ENCODE measurements at places on chromosomes 2 and 18.

- no peak for DNase-seq
Observed at GRCh38 chr2:186427970-186428369, 58.1 kb upstream of the ZC3H15 start.

GRCh38 chr18:36041146-36041545 is 26.2 kb downstream of the RPRD1A start:
- no peak for DNase-seq

DNA sequence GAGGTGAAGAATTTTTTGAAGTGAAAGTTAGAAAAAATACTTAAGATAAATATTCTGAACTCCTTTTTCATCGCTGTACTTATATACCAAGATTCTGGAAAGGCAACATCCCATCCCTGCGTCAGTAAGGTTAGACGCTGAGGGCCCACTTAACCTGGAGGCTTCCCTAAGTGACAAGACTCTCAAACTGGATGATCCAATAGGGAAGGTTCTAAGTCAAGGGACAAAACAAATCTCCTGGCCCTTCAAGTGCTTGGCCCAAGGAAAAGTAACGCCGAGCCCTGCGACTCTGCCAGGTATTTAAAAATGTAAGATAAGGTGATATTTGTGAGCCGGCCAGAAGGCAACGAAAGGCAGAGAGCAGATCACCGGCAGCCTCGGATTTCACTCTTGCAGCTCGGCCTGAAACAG is 1.3 kb downstream of the STK39 start:
- DNase-seq, result no peak

DNA sequence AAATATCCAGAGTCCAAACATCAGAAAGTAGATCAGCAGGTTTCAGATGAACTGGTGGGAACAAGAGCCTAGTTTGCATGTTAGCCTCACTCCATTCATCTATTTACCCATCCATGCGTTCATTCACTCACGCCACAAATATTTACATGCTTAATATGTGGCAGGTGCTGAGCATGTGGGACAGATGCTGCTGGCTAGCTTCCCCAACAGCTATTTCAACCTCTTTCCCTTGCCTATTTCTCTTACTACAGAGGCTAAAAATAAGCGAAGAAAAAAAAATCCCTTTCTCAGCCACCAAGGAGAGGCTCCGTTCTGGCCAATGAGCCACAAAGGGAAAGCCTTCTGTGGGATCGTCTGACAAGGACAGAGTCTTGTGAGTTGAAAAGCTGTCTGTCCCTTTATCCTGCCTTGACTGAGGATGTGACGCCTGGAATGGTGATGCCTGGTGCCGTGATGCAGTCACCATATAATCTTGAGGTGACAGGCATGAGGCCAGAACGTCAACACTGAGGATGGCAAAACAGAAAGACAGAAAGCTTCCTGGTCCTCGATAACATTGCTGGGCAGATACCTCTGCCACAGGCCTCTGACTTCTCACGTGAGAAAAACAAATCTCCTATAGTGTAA is 78.2 kb downstream of the KCTD1 start:
- DNase-seq, result no peak

DNA sequence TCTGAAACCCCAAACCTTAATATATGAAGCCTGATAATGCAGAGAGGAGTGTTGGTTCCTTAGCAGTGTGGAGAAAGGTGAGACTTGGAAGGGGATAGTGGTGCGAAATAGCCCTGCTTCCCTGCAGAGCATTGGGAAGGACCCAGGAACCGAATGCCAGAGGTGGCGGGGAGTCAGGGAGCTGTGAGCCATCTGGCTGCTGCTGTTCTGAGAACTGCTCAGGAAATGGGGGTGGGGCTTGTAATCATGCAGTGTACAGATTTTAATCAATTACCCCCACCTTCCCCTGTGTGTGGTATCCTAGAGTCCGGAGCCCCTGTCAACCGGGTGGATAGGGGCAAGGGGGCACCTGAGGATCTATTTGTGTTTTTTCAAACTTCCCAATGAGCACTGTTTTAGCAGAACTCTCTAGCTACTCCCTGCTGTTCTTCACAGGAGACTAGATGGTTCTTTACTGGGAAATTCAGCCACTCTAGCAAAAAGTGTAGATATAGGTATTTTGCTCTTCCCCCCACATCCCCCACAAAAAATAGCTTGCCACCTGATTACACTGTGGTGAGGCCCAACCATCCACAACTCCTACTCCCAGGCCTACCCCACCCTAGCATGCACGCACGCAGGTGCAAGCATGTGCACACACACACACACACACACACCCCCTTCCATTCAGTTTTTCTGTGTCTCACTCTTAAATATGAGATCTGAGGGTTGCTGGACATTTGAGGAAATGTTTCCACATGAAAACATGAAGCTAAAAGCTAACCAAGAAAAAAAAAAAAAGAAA is 30.1 kb upstream of the MBOAT2 start:
- DNase-seq, result no peak

DNA sequence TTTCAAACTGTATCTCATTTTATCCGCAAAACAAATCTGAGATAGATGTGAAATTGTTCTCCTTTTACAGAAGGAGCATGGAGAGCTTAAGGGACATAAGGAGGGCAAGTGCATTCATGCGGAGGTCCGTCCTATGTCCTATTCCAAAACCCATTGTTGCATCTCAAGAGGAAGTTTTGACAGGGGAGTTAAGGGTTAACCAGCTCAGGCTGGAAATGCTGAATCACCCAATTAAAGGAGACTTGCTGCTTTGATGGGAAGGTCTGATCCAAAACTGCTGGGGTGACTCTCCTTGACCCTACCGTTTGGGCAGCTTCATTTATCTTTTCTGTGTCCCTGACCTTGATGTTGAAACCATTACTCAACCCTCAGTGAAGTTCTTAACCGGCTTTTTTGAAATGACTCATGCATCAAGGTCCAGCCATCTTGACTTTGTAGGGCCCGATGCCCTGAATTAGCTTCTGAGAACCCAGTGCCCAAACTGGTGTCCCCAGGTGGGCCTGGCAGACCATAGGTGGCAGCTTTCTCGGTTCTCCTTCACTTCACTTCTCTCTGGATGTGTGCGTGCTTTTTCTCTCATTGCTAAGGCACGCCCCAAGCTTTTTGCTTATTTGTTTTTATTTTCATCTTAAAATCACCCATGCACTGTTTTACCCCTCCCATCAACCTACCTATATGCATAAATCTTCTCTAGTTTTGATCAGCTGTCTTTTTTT is 15.9 kb upstream of the TXNDC2 start:
- DNase-seq, result no peak

- no peak for DNase-seq
Observed at GRCh38 chr2:162018530-162018929, 55.5 kb downstream of the DPP4 start.

DNA sequence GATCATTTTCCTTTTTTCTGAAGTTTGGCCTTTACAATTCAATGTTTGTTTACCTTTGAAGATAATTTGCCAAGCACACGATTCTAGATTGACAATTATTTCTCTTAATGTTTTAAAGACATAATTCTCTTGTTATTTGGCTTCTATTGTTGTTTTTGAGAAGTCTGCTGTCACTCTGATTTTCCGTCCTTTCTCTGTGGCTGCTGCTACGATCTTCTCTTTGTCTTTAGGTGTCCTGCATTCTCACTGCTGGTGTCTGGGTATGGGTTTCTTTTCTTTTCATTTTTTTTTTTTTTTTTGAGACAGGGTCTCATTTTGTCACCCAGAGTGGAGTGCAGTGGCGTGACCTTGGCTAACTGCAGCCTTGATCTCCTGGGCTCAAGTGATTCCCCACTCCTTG is 15.1 kb upstream of the FAM228A start:
- no peak for DNase-seq

- no peak for DNase-seq
Observed at GRCh38 chr18:10216791-10217190, 237.6 kb upstream of the APCDD1 start.

GRCh38 chr2:204108330-204108751 is 171.8 kb downstream of the ICOS start:
- DNase-seq, result peak; percentile 17

- no peak for DNase-seq
Observed at GRCh38 chr18:77967791-77968190, 718.1 kb downstream of the GALR1 start.

GRCh38 chr2:69572641-69573040 is 70.9 kb downstream of the AAK1 start:
- DNase-seq, result no peak

DNA sequence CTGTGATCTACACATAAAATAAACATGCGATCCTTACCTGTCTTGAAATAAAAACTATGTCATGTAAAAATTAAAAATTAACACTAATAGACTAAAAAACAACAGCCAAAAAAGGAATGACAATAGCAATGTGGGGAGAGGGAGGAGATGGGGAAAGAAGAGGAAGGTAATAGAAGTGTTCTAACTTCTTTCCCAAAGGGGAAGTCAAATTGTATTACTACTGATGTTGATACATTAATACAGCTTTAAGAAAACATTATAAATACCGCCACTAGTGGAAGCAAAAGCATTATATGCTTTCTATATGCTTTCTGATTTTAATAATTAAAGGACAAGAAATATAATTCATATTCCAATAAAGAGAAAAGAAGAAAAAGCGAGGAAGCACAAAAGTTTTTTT is 22.2 kb downstream of the ZNF516 start:
- no peak for DNase-seq

- DNase-seq, result no peak
Observed at GRCh38 chr2:234690569-234691213, 193.8 kb upstream of the ARL4C start.

DNA sequence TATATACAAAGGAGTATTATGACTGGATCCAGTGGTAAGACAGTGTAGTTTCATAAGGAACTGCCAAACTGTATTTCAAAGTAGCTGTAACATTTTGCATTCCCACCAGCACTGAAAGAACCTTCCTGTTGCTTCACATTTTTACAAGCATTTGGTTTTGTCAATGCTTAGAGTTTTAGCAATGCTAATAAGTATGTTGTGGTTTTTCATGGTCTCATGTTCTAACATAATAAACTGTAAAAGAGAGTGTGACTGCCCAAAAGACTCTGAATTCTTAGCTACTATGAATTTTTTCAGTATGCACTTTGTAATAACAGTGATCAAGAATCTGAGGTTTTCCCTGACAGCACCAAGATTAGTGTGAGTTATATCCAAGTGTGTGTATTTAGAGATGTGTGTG is 604.2 kb downstream of the XIRP2 start:
- DNase-seq, result no peak

GRCh38 chr2:112150447-112150846 is 12.3 kb downstream of the FBLN7 start:
- no peak for DNase-seq

GRCh38 chr2:218024336-218024735 is 21.5 kb upstream of the TNS1 start:
- no peak for DNase-seq

DNA sequence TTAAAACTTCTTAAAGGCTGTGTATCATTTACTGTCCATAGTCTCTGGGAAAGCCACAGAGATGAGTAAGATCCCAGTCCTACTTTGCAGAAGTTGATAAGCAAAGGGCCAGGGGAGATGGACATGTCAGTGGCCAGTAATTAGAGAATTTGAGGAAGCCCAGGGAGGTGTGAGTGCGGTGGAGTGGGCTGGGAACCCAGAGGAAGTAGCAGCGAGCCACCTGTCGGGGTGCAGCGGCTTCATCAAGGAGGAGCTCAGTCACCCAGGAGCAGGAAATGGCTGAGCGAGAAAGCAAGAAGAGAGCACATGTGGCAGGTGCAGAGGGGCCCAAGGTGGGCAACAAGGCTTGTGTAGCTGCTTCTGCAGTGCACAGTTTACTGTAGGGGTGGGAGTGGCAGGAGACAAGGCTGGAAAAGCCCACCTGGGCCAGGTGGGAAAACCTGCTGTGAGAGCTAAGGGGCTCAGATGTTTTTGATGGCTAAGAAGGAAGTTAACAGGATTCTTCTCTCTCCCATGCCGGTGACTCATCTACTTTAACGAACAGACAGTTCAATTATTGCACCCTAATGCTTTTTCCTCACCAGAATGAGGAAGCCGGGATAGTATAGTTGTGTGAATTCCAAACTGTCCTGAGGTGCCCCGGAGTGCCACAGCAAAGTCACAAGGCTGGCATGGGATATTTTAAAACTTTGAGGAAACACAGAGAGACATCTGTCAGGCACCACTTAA is 34.8 kb upstream of the MGAT5 start:
- no peak for DNase-seq

GRCh38 chr2:176084611-176085119 is 903 bp upstream of the EVX2 start:
- no peak for DNase-seq

- DNase-seq, result no peak
Observed at GRCh38 chr2:120034621-120035020, 21.7 kb downstream of the EPB41L5 start.

DNA sequence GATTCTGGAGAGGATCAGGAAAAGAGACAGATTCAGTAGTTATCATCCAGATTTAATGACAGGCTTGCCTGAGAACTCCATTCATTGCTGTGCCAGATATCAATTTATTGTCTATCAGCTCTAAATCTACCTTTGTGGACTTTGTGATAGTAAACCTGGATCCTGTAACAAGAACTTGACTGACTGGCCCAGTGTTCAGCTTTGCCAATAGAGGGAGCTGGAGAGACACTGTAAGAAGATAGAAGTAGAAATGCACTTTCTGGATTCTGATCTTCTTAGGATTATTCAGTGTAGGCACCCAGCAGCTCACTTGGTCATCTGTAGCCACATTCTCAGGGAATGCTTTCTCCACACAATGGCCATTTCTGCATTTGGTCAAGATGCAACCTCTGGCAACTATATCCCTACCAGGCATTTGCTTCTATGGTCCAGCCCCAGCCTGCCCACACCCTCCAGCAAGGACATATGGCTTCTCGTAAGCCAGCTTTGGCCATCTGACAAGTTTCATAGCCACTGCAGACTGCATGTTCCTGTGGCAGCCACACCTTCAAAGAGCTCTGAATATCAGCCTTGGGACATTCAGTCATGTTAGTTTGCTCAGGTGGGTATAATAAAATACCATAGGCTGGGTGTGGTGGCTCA is 6.1 kb upstream of the SERPINB8 start:
- peak; percentile 33 for DNase-seq

- DNase-seq, result no peak
Observed at GRCh38 chr18:8084160-8084559, 517.0 kb downstream of the PTPRM start.

GRCh38 chr18:1075322-1075721 is 170.7 kb downstream of the ADCYAP1 start:
- no peak for DNase-seq

DNA sequence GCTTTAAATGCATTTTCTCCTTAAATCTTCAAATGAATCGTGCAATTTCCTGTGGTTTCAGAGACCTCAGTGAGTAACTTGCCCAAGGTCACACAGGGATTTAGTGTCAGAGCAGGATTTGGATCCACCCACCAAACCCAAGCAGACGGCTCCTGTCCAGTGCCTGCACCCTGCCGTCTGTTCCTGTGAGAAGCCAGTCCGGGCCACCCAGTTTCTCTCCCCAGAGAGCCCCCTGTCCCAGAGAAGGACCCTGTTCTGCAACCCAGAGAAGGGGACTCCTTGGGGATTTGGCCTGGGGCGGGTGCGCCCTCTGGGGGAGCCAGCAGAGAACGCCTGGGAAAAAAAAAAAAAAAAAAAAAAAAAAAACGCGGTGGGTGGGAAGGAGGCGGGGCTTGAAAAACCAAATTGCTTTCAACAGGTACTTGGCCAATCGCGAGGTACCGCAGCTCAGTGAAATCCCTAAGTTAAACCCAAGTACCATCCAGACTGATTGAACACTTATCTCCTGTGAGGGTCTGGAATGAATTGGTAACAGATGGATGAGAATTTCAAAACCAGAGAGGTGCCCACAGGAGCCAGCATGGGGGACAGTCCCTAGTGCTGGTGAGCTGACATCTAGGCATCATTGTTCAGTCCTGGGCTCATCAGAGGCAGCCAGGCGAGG is 30.9 kb upstream of the REEP1 start:
- DNase-seq, result peak; percentile 19

- DNase-seq, result no peak
Observed at GRCh38 chr2:173803449-173803848, 161.7 kb downstream of the SP3 start.

- no peak for DNase-seq
Observed at GRCh38 chr2:70767079-70767698, 811 bp downstream of the ADD2 start.
